Sigmoid colon (tissue), 7 donors: ENCODE measurements at places on chromosomes 12 and 14. TPM values are rescaled to one million over a fixed set of nuclear protein-coding genes. Genes with fewer than 3 reads are reported as not detected.

The FGF23 gene
- not detected for polyA plus RNA-seq

- H3K27me3 ChIP-seq, result no peaks in the 10 kb centered on the region
- no peak for DNase-seq
- no peaks in the 10 kb centered on the region for H3K4me1 ChIP-seq
- H3K36me3 ChIP-seq, result no peaks in the 10 kb centered on the region
Measured at GRCh38 chr12:75099210-75099609, 110.4 kb downstream of the KCNC2 start.

DNA sequence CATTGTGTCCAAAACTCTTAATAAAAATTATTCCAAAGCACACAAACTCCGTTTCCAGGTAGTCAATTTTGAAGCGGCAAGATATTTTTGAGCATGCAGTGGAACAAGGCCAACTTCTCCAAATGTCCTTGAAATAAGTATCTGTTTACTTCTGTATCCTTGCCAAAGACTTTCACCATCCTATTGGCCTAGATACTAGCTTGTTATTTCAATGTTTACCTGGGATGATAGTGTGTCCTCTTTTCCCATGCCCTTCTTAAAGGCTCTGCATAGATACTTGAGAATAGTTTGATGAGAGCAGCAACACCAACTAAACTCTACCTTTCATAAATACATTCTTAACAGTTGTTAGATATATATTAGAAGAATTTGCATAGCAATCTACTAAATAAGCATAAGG, 160.9 kb downstream of the KCNC2 start:
- no peaks in the 10 kb centered on the region for H3K36me3 ChIP-seq
- no peaks in the 10 kb centered on the region for H3K27me3 ChIP-seq
- H3K4me1 ChIP-seq, result no peaks in the 10 kb centered on the region
- no peak overlapping the region for H3K27ac ChIP-seq
- no peak overlapping the region for H3K4me3 ChIP-seq
- DNase-seq, result no peak

The C12orf54 gene
- polyA plus RNA-seq, result not detected

- H3K4me1 ChIP-seq, result no peaks in the 10 kb centered on the region
- no peak for DNase-seq
- H3K36me3 ChIP-seq, result no peaks in the 10 kb centered on the region
- H3K4me3 ChIP-seq, result no peak overlapping the region
- no peak overlapping the region for H3K27ac ChIP-seq
Measured at GRCh38 chr14:77133720-77134338, 7.8 kb downstream of the ZDHHC22 start.

DNA sequence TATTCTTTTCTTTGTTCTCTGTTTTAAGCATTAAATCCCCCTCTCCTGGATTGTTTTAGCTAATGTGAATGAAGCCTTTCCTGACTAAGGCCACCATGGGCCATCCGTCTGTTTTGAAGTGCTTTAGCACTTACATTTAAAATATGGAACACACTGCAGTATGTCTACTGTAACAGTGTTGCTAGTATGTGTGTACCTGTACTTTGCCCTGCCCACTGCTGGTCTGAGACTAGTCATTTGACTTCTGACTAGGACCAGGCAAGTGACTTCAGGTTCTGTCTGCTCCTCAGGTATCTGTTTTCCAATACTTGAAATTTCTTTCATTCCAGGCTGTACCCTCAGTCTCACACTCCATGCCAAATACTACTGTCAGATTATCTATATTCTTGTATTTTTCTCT, 120.1 kb upstream of the TSPAN8 start:
- H3K4me3 ChIP-seq, result no peak overlapping the region
- H3K27me3 ChIP-seq, result no peaks in the 10 kb centered on the region
- no peaks in the 10 kb centered on the region for H3K36me3 ChIP-seq
- H3K4me1 ChIP-seq, result no peaks in the 10 kb centered on the region
- DNase-seq, result no peak
